Mesenteric fat pad (tissue), 1 donor: ENCODE measurements at places on chromosomes 2 and 18. TPM values are rescaled to one million over a fixed set of nuclear protein-coding genes. Genes with fewer than 3 reads are reported as not detected.

- DNase-seq = no peak
These were observed 584.3 kb downstream of the ADCYAP1 start for GRCh38 chr18:1488957-1489356.

DNA sequence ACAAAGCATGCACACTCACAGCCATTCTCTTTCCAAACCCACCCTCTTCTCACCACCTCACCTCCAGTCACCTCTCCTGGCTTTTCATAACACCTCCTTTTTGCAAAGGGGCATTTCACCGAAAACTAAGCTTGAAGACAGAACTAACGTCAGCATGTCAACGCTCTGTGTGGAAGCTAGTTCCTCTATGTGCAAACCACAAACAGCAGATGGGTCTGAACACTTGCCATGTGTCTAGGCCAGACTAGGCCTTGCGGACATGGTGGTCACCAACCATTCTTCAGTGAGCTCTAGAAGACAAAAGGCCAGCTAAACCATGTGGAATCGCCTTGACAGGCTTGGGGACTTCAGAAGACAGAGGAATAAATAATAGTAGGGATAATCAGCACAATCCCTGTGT, 148.5 kb downstream of the TXNL1 start:
- DNase-seq = no peak

GRCh38 chr2:174067815-174068214, 102.6 kb upstream of the SP3 start:
- no peak for DNase-seq

DNA sequence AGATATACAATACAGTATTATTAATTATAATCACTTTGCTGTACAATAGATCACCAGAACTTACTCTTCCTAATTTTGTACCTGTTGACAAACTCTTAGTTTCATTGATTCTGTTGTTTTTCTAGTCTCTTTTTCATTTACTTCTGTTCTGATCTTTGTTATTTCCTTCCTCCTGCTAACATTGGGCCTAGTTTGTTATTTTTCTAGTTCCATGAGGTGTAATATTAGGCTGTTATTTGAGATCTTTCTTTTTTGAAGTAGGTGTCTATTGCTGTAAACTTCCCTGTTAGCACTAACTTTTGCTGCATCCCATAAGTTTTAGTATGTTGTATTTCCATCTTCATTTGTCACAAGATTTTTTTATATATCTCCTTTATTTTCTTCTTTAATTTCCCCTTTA, 55.1 kb downstream of the LIMS1 start:
- DNase-seq = no peak

DNA sequence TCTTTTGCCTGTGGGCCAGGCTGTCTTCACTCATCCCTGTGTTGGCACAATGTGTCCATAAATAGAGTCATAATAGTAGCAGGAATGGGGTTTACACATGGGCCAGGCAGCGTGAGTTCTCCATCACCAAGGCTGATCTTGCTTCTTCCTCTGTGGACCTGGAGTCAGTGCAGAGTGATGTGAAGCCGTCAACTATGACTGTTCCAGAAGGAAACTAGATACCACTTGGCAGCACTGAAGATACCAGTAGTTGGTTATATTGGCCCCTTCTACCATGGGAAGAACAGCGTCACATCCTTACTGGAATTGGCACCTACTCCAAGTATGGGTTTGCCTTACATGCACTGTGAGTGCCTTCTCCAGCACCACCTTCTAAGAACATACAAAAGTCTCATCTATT, 30.2 kb downstream of the COPS8 start:
- DNase-seq = no peak

- DNase-seq = no peak
These were observed 208.3 kb downstream of the AFF3 start for GRCh38 chr2:99933894-99934650.

Gene GPR45
- not detected for total RNA-seq

Gene ASXL2
- 36.6 TPM for total RNA-seq
